ENCODE measurements at places on chromosomes 12 and 14.

DNA sequence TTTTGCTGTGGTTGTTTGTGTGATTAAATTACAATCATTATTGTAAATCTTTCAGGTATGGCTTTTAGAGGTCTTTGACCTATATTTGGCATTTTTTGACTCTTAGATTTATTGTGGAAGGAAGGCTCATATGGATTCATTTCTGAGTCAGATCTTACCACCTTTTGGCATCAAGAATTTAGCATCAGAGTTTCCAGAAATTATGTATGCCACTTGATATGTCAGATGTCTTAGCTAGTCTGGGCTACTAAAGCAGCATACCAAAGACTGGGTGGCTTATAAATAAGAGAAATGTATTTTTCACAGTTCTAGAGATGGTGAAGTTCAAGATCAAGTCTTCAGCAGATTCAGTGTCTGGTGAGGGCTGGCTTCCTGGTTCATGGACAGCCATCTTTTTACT, 129.5 kb upstream of the PZP start:
- DNase-seq = no peak

- DNase-seq = no peak
Observed at GRCh38 chr14:91218014-91218413, 26.5 kb downstream of the GPR68 start.

- no peak for DNase-seq
Observed at GRCh38 chr12:74890237-74890599, 319.4 kb downstream of the KCNC2 start.

- no peak for DNase-seq
Observed at GRCh38 chr14:51173863-51174262, 66.2 kb upstream of the TMX1 start.

DNA sequence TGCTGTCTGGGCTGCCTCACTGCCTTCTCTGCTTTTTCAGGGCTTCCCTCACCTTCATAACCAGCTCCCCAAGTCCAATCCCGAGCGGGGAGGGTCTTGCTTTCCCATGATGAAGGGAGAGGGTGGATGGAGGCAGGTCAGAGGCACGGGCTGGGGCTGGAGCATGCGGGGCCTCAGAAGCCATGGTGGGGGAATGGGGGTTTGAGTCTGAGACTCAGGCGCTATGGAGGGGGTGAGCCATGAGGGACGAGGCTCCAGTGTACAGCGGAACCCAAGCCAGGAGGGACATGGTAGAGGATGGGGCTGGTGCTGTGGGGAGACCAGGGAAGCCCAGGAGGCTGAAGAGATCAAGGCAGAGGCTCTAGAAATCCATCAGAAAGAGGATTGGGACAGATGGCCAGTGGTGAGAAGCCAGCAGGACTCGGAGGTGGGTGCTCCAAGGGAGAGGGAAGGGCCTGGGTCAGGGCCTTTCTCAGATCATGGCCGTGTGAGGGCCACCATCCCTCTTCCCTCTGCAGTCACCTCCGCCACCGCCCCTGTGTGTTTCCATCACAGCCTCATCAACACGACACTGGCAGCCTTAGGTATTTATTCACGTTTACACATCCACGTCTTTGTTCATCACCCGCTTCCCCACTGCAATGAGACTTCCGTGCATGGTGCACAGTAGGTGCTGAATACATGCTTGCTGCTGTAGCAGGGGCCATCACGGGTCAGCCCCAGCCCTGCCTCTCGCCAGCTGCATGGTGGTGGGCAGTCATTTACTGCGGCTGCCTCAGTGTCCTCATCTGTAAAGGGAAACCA, 144.7 kb downstream of the ADGRD1 start:
- no peak for DNase-seq

- no peak for DNase-seq
Observed at GRCh38 chr14:25086821-25087396, 37.0 kb upstream of the STXBP6 start.

Data from T follicular helper cell (primary cell).